ENCODE measurements at places on chromosomes 5 and 9.

- DNase-seq: no peak
These were observed 70.4 kb downstream of the SFXN1 start for GRCh38 chr5:175548626-175549311.

DNA sequence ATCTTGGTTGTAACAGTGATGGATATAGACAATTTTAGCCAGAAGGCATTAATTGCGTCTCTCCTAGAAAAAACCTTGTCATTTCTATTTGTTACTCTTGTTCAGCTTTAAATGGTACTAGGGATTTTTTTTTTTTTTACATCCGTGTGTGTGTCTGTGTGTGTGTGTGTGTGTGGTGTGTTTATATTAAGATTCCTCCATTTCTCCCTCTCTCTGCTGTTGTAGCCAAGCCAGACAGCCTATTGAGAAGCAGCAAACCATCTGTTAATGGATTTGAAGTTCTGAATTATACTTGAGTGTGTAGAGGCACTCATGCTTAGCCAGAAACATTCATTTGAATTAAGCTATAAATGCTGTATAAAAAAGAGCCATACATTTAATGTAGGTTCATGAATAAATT is 72.3 kb downstream of the SLF1 start:
- no peak for DNase-seq

DNA sequence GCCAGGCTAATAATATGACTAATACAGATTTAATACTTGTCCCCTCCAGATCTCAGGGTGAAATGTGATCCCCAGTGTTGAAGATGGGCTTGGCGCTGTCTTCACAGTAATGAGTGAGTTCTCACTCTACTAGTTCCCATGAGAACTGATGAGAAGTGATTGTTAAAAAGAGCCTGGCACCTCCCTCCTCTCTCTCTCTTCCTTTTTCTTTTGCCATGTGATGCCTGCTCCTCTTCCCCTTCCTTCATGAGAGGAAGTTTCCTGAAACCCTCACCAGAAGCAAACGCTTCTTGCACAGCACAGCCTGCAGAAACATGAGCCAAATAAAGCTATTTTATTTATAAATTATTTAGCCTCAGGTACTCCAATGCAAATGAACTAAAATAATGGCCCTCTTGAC is 55.2 kb downstream of the GLDC start:
- DNase-seq: no peak

DNA sequence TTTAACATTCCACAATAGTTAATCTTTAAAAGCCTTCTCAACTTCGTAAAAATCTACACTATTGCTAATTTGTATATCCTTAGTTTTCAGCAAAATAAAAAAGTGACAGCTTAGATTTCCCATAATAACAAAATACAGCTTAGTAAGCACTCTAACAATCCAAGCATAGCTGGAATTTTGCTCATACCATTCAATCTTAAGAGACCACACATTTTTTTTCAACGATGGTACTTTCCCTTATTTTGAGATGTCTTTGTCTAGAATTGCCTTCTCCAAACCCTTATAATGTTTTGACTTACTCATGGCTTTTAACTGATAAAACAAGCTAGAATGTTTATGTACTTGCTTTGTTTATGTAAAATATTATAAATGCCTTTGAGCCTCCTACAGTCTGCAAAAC is 65.6 kb downstream of the HOMER1 start:
- DNase-seq: no peak

DNA sequence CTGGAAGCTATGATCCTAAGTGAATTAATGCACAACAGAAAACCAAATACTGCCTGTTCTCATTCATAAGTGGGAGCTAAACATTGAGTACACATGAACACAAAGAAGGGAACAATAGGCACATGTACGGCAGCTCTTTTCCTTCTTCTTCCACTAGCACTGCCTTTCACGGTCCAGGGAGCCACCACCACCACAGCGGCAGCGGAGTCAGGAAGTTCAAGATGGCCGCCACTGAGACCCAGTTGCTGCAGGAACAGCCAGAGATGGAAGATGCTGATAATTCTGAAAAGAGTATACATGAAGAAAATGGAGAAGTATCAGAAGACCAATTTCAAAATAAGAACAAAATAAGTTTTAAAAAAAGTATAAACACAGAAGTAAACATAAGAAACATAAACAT is 39.5 kb upstream of the TNFSF15 start:
- no peak for DNase-seq

- no peak for DNase-seq
These were observed 155.5 kb downstream of the RAB3C start for GRCh38 chr5:58738336-58738735.
